ENCODE measurements at places on chromosomes 1 and 21.

DNA sequence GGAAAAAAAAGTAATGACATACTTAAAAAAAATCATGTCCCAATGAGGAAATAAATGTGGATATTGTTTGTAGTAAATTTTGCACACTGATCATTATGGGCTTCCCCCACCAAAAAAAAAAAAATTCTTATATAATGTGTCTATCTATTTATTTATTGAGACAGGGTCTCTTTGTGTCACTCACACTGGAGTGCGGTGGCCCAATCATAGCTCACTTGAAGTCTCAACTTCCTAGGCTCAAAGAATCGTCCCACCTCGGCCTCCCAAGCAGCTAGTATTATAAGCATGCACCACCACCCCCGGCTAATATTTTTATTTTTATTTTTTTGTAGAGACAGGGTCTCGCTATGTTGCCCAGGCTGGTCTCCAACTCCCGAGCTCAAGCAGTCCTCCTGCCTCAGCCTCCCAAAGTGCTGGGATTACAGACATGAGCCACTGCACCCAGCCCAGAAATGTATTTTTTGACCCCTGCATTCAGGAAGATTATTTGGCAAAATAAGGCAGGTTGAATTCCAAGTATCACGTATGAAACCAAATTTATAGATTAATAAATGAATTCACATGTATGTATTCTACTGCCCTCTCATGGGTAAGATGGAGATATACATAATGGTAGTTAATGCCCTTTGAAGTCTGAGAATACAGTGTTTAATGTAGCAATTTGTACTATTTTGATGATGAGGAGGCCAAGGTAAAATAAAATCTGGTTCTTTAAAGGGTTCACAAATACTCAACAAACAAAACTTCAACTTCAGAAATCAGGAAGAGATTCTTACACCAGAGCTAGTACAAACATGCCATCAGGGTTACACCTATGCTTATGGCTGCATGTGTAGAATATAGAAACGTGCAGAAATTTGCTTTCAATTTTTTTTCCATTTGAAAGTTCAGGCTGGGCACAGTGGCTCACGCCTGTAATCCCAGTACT, 1.4 kb upstream of the DENND2C start:
- peak; percentile 18 for DNase-seq

DNA sequence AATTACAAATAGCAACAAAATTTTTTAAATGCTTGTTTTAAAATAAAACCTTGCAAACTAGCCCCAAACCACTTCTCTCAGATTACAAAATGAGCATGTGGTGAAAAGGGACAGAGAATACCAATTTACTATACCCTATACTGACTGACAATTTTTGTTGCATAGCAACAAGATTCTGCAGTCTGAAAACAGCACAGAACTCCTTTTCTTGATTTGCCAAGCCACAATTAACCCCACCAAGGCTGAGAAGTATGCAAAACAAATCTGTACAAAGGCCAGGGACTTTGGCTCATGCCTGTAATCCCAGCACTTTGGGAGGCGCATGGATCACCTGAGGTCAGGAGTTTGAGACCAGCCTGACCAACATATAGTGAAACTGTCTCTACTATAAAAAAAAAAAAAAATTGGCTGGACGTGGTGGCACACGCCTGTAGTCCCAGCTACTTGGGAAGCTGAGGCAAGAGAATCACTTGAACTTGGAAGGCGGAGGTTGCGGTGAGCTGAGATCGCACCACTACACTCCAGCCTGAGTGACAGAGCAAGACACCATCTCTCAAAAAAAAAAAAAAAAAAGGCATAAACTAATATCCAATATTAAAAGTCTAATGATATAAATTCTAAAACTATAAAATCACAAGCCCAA, 21.8 kb downstream of the ENAH start:
- DNase-seq = no peak

DNA sequence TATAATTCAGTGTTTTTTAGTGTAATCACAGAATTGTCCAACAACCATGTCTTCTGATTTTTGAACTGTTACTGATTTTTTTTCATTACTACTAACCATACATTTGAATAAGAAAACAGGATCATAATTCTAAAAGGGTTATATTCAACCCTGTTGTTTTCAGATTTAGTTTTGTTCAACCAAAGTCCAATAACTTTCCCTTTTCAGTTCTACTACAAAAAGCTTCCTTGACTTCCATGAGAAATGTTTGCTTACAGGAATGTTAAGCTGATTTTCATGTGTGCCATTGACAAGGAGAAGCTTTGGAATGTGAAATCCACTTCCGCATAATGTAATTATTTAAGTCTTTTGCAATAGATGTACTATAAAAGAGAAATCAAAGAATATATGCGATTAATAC, 72.0 kb upstream of the ZNF326 start:
- DNase-seq = no peak

DNA sequence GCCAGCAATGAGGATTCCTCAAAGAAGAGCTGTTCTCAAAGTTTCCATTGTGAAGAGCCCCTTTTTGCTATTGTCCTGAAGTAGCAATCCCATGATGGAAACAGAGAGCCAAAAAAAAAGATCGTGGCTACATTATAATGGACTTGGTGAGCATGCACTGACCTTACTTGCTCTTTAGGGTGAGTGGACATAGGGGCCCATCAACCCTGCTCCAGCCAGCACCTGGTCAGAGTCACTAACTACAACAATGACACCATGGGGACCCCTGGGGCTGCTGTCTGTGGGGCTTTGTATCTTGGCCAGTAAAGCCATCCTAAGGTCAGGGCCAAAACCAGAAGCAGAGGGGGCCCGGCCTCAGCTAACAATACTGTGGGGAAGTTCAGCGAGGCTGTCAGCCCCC, 30.4 kb upstream of the RAB4A start:
- DNase-seq = no peak

GRCh38 chr1:64759968-64760367, 15.1 kb downstream of the RAVER2 start:
- DNase-seq = no peak

- DNase-seq = no peak
Measured at GRCh38 chr1:24351247-24351646, 32.1 kb downstream of the GRHL3 start.

DNA sequence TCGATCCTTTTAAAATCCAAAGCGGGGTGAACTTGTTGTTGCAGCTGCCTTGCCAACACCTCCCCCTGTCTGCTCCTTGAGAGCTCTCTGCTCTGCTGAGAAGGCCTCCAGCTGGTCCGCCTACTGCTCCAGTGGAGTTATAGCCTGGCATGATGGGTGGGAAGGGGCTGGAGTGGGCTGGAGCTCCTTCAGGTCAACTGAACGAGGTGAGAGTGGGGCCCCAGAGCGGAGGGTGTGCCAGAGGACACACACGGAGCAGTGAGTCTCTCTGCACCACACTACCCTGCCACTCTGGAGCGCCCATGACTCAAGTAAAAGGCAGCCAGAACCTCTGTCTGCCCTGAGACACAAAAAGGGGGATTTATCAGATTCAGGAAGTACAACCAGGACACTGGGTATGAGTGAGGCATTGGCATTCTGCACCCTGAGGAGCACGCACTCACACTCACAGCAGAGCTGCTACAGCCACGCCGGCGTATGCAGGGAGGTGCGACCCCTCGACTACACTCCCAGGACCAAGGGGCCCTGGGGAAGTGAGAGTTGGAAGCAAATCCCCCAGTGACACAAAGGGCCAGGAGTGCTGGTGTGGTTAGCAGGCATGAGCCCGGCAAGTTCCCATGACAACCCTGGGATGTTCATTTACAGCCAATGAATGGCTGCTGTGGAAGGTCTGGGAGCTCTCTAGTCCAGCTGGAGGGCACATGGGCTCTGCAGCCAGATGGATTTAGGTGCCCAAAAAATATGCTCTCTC, 28.0 kb upstream of the EVA1B start:
- DNase-seq = no peak

DNA sequence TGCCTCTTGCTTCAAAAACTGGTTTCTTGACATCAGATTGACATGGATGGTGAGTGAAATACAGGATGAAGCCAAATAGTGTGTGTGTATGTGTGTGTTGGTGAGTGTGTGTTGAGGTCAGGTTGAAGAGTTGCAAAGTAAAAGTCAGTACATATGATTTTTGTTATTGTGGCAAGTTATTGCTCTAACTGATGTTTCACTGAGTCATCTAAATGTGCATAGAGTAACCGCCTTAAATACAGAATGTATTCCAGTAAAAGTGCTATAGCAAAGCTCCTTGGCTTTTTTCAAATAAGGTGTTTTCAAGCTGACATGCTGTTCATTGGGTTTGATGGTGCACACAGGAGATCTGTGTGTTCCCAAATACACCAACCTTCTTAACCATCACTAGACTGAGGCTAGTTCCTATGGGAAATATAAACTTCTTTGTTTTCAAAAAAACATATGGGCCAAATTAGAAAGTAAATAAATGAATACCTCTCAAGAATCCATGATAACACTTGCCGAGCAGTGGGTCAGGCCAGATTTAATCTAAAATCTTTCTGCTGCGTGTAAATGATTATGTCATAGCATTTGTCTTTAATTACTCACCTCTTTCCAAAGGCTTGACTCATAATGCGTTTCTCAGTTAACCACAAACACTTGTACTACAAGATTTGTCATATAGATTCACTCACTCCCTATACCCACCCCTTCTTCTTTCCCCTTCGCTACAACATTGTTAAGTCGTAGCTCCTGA, 151.1 kb downstream of the LYPLAL1 start:
- no peak for DNase-seq

DNA sequence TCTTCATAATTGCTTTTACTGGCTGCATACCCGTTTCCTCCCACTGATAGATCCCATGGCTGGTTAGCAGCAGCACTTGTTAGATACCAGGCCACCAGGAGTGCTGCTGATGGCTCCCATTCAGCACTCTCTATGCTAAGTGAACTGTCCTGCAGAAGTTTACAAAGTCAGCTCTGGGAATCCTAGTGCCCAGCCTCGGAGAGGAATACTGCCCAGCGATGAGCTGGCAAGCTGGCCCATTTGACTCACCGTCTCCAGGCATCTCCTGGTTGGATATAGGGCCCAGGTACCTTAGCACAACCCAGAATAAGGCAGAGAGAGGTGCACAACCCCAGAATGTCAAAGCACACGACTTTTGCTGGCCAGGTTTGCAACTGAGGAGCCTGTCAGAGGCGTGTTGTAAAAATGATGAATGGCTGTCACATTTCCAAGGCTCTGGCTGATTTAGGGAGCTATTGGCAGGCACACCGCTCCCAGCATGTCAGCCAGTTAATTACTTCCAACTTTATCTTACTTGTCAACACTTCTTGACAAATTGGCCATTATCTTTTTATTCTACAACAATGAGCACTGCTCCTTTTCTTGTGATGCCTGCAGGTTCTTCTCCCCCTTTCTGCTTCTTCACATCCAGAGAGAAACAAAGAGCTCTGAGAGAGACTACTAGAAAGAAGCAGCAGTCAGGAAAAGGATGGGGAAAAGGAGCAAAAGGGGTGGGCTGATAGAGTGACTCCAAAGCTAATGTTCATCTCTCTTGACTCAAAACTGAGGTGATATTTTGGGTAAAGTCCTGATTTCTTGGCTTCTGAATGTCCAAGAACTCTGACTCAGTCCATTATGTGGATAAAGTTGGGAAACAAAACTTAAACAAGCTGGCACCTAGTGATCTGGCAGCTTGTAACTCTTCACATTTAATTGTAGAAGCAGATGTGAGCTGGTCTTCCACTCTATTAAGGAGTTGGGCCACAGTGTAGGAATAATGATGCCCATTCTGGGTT, 10.8 kb upstream of the ANGPTL7 start:
- DNase-seq = peak; percentile 45

DNA sequence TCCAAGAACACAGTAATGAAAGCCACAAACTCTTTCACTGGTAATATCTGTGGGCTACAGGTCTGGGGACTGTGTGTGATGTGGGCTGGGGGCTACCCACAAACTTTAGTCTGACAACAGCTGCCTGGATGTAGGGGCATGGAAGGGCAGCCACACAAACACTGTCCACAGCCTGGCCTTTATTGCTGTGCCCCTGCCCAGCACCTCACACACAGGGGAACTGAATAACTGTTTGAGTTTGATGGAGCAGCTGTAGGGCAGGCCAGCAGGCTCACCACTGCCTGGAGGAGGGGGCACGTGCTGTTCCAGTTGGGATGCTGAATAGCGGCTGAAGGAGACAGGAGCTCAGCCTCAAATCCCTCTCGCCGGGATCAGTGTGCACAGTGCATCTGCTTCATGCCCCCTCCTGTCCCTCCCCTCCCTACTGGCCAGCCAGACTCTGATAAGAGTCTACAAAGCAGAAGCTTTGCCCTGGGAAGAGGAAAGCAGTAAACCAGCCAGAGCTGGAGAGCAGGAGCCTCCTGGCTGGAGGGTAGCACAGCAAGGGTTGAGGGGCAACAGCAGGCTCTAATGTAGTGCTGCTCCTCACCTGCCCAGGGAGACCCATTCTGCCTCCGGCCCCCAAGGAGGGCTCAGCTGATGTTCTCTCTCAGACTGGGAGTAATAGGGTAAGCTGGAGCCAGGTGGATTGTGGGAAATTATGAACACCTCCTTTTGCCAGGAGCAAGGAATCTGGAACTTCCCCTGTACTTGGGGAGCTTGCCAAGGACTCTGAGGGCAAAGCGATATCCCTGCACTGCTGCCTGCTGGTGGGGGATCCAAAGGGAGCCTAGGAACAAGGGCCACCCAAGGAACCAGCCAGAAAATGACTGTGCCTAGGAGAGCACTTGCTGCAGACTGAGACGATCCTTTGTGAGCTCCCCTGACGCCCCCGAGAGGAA, 70.2 kb upstream of the GOLT1A start:
- DNase-seq = no peak

GRCh38 chr21:42630626-42631025, 22.8 kb upstream of the PDE9A start:
- no peak for DNase-seq

- DNase-seq = no peak
Measured at GRCh38 chr1:65003316-65003664, 36.9 kb upstream of the JAK1 start.

DNA sequence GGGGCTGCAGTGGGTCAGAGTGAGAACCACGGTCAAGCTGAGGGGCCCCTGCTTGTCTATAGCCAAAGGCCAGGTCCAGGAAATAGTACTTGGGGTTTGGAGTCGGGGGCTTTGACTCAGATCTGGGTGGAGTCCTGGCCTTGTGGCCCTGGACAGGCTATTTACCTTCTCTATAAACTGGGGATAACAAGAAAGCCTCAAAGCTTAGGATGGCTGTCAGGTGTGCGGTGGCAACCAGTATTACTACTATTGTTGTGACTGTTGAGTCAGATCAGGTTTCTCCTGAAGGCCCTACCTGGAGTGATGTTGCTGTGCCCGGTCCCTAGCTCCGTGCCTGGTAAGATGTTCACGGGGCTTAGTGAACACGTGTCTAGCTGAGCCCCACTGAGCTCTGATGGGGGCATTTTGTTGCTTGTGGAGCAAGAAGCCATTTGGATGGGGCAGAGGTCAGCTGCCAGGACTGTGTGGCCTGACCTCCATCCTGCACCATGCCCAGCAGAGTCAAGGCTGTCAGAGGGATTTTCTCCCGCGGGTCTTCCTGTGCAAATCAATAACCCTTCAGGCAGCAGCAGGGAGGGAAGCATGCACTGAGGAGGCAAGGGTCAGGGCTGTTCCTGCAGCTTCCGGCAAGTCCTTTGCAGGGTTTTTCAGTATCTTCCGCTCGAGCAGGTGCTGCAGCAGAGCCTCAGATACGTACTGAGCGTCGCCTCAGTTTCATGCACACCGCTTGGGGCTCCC, 170.3 kb downstream of the CAMTA1 start:
- no peak for DNase-seq
